ENCODE measurements at places on chromosomes 16 and 17.

DNA sequence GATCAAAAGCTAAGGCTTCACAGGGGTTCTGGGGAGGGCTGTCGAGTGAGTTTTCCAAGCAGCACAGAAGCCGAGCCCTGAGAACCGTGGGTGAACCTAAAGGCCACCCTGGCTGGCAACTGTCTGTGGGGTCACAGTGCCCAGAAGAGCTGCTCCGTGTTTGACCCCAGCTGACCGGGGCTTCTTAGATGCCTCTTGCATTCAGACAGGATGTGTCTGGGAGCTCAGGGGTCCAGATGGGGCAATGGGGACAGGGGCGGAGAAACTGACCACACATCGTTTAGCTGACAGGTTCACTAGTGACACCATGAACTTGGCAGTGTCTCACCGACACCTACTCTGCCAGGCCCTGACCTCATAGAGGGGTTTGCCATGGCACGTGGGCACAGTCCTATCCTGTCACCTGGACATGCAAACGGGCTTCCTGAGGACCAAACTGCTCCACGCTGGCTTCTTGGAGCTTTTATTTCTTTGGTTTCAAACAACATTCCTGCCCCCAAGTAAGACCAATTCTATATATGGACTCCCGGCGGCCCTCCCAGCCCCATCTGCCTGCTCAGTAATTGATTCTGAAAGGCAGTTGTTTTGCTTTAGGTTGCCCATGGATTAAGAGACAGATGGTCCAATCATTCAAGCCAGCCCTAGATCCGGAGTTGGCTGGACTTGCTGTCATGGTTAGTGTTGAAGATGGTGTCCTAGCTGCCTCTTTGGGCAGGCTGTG, 22.2 kb downstream of the WSCD1 start:
- DNase-seq = no peak

DNA sequence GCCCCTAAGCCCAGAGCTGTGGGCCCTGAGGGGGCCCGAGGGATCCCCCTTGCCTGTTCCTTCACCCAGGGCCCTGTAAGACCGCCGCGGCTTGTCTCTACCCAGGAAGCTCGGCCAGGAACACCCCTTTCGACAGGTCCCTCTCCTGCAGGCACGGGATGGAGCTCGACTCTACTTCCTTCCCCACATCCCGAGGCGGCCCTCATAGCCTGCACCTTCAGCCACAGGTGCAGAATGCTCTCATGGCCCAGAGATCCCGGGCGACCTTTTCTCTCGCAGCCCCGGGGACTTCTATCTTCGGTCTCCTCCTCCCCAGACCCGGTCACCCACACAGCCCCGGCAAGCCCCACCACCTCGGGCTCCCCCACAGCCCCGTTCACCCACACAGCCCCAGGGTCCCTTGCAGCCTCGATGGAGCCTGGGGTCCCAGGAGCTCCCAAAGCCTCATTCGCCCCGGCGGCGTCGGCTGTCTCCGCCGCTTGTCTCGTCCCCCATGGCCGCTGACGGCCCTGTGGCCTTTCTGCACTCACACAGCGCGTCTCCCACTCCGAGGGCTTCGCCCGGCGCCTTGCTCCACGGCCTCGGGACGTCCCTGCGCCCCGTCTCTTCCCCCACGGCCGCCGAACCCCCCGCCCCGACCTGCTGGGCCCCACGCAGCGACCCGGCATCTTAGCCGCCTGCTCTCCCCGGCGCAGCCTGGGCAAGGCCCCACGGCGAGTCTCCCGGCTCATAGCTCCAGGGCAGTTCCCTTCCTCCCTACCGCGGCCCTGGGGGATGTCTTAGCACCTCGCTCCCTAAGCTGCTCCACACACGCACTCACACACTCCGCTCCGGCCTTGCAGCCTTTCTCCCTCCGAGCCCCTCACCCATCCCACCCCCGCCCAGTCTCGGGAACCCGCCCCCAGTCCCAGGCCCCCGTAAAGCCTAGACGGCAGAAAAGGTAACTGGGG, 650 bp downstream of the KIAA0753 start:
- DNase-seq = no peak

- DNase-seq = no peak
Observed at GRCh38 chr17:80116921-80117380, 15.6 kb downstream of the GAA start.

DNA sequence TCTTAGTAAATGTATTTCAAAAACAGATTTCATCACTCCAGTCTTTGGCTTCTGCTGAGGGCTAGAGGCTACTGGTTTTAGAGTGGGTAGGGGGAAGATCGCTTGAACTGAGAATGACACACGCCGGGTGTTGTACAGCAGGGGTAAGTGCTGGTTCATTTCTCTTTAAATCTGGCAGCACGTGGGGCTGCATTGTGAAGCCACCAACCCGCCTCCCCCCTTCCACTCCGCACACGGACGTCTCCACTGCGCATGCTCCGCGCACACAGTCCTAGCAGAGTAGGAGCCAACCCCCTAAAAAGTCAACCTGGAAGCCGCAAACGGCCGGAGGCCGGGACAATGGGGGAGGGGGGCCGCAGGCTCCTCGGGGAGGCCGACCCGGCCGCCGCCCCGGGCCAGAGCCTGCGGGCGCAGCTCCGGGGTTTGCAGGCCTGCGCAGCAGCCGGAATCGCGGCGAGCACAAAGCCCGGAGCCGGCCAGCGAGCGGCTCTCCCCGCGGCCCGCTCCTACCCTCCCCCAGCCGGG, 1.3 kb downstream of the UBE2G1 start:
- DNase-seq = peak; percentile 71

- no peak for DNase-seq
Observed at GRCh38 chr16:66020046-66020445, 346.4 kb upstream of the CDH5 start.

DNA sequence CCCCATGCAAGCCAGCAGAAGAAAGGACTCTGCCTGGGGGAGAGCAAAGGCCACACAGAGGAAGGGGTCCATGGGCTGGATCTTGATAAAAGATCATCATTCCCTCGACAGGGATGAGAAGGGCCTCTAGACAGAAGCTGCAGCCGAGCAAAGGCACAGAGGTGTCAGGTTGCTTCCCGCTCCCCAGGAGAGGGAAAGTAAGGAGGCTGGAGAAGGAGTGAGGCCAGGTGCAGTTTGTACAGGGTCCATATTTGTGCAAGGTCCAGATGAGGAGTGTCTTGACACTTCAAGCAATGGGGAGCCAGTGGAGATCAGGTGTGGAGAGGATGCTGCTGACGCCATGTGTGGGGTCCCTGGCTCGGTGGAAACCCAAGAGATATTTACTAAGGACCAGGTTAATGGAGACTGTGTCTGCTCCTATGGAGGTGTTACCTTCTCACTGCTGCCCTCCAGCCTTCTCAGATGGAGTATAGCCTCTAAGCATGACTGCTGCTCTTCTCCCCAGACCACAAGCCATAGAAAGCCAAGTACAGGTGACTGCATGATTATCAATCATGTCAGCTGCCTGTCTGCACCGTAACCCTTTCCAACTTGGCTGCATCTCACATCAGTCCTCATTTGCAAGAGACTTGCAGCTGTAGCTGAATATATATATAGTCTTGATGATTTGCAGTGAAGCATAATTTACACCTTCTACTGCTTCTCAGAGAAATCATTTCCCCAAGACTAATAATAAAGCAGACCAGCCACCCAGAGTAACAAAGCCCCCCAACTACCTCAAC, 21.1 kb downstream of the GAS7 start:
- DNase-seq = no peak

- DNase-seq = no peak
Observed at GRCh38 chr17:8887834-8888703, 20.6 kb upstream of the PIK3R6 start.

DNA sequence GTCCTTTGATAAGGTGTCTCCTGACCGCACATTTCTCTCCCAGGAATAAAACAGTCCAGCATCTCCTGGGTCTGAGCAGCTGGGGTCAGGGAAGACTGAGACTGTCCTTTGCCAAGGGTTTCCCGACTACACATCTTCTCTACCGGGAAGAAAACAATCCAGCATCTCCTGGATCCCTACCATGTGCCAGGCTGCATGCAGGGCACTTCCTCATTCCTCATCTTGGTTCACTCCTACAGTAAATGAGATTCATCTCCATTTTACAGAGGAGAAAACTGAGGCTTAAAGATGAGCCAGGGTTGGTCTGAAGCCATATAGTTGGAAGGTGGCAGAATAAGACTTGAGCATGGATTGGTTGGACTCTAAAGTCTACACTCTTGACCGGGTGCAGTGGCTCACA, 36.7 kb downstream of the NOG start:
- DNase-seq = no peak

GRCh38 chr16:29814592-29814991, 1.4 kb upstream of the PAGR1 start:
- DNase-seq = no peak

- no peak for DNase-seq
Observed at GRCh38 chr17:81050645-81051625, 16.0 kb downstream of the BAIAP2 start.

Measured in stimulated activated CD8-positive, alpha-beta memory T cell treated with anti-CD3 and anti-CD28 coated beads, Interleukin-15, amount 100 ng/mL, for 1 hour (primary cell).